ENCODE measurements at places on chromosomes 3 and 15.

- no peak for DNase-seq
Measured at GRCh38 chr15:98286831-98287230, 326.3 kb downstream of the ARRDC4 start.

GRCh38 chr3:196149375-196149774, 61.8 kb downstream of the ZDHHC19 start:
- no peak for DNase-seq

GRCh38 chr3:29011966-29012365, 268.9 kb upstream of the RBMS3 start:
- no peak for DNase-seq

DNA sequence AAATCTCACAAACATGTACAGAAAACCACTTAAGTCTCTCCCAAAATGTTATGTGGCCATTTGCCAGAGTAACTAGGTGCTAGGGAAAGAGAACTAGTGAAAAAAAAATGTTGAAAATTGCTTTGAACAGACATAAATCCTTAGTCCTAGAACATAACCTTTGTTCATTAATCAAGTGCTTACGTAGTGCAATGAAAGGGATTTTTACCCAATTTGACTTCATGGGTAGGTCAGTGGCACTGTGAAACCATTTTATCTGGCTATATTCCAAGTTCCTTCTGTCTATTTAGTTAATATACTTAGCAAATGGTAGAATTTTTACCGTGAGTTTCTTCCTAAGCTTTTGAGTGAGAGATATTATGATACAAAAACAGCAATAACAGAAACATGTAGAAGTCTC, 209.4 kb downstream of the DIPK2A start:
- DNase-seq: no peak

GRCh38 chr3:108036984-108037741, 53.7 kb downstream of the CD47 start:
- DNase-seq: peak; percentile 9
